Mucosa of gallbladder (tissue), 1 donor: ENCODE measurements at places on chromosomes 4 and X. TPM values are rescaled to one million over a fixed set of nuclear protein-coding genes. Genes with fewer than 3 reads are reported as not detected.

- no peak for DNase-seq
Observed at GRCh38 chr4:66647476-66647875, 897.8 kb downstream of the CENPC start.

DNA sequence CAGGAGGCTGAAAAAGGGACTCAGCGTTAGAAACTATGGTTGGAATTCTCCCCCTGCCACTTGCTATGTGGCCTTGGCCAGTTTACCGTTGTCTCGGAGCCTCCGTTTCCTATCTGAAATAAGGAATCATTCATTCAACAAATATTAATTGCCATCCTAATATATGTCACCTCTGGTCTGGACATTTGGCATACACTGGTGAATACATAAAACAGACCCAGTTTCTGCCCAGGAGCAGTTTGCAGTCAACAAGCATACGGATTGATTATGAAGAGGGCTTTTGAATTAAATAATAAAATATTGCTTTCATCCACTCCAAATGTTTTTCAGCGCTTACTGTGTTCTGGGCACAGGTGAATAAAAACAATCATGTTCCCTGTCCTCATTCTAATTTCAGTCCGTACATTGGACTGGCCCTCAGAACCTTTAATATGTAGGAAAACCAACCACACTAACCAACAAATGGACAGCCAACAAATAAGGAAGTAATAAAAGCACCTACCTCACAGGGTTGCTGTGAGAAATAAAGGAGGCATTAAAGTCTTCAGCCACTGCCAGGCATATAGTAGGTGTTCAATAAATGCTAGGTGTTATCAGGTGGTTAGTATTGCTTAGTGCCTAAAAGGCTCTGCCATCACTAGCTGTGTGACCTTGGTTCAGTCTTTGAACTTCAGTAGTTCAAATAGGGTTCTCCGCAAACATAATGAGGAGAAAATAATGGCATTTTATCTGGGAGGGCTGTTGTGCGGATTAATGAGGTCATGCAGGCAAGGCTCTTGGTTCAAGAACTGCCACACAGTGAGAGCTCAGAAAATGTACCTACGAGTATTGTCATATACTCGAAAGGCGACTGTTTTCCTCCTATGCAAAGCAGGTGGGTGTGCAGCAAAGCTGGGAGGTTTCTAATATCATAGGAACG lies 7.3 kb upstream of the GSX2 start:
- no peak for DNase-seq

DNA sequence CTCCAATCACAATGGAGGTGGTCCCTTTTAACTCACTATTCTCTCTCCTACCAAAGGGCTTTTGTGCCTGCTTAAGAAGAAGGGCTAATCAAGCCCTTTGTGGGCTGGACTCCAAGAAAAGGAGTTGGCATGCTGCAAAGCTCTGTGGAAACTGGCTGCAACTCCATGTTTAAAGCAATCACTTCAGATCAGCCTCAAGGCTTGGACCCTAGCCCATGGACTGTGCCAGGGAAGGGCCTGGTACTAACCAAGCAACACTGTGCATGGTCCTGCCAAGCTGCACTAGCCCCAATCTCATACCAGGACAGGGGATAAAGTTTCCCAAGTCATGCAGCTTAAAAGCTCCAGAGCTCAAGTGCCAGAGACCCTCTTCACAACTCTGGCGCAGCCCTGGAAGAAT lies 86.7 kb downstream of the ATP8A1 start:
- DNase-seq, result no peak

GRCh38 chr4:69888336-69888735 lies 28.4 kb upstream of the SULT1E1 start:
- no peak for DNase-seq

GRCh38 chr4:42488114-42488513 lies 90.8 kb downstream of the SHISA3 start:
- DNase-seq, result no peak

- no peak for DNase-seq
Observed at GRCh38 chrX:109398833-109399232, 83.1 kb downstream of the GUCY2F start.

The DRP2 gene
- total RNA-seq, result 0.29 TPM

The RXFP1 gene
- 0.55 TPM for total RNA-seq

The CAPN6 gene
- total RNA-seq, result 35.6 TPM
